ENCODE measurements at places on chromosomes 4 and X.
A peak's percentile ranks its signal among the peaks of the same experiment; 100 is the strongest.

GRCh38 chr4:22477136-22477812 lies 38.6 kb downstream of the ADGRA3 start:
- DNase-seq, result no peak

DNA sequence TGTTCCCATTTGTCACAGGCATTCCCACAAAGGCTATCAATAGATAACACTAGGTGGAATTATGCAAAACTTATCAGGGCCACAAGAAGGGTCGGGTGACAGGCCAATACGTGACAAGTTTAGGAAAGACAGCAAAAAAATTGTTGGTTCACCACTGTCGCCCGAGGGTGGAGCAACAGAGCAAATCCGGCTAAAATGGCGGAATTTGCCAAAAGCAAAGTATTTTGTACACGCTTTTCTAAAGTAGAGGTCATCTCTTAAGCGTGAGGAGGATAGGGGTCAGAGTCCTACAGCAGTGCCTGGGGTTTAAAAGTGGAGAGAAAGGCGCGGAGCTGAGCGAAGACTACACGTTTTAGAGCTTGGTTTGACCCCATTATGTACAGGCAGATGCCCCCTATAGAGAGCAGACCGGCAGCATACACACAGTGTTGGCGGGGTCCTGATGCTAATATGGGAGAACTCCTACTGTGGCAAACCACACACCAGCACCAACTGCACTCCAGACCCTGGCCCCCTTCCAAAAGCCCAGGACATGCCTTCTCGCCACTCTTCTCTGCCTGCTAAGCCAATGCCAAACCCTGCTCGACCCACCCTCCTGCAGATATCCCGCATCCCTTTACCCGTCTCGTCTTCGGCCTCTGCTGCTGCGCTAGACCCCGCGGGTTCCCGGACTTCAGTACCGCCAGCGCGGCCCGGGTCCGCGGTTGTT lies 733 bp downstream of the CCNA2 start:
- no peak for DNase-seq

DNA sequence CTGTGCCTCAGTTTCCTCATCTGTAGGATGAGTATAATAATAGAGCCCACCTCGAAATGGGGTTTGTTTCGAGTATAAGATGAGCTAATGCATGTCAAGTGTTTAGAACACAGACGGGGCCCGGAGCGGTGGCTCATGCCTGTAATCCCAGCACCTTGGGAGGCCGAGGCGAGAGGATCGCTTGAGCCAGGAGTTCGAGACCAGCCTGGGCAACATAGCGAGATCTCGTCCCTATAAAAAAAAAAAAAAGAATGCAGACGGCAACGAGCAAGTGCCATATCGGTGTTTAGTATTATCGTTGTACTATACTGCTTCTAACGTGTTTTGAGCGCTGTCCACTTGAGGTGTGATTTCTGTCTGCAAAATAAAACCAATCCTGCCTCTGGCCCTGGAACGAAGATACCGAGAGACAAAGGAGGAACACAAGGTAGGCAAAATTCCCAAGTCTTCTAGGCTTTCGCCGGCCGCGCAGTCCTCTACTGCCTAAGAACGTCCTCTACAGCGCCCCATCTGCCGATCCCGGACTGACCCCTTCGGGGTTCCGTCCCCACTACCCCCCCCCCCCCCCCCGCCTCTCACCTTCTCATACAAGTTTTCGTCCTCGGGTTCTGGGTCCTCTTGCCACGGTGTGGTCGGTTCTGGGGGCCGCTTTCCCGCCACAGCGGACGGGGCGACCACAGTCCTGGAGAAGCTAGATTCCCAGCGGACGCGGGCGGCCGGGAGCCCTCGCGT lies 442 bp downstream of the NDUFB11 start:
- no peak for DNase-seq

DNA sequence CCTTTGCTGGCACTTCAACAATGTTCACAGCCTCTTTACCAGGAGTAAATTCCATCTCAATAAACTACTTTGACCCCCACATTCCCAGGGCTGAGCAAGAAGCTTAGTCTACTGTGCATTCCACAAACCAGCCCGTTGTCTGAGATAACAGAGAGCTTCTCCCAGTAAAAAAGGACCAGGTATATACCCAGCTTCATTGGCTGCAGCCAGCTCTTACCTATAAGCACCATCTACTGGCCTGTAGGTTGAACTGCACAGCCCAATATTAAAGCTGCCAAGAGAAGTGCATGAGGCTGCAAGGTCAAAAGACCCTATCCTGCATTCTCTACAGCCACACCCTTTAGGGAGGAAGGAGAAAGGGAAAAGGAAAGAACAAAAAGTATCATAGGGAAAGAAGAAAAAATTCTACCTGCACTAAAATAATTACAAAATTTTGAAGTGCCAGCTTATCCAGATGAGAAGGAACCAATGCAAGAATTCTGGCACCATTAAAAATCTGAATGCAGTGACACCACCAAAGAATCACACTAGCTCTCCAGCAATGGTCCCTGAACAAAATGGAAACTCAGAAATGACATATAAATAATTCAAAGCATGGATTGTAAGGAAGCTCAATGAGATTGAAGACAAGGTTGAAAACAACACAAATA lies 45.7 kb upstream of the INTU start:
- DNase-seq, result no peak

GRCh38 chr4:140877781-140878180 lies 121.6 kb upstream of the TBC1D9 start:
- no peak for DNase-seq

- DNase-seq, result no peak
Observed at GRCh38 chrX:21374994-21375707, 933 bp downstream of the CNKSR2 start.

GRCh38 chr4:123398853-123399626 lies 2.4 kb downstream of the SPRY1 start:
- DNase-seq, result no peak

DNA sequence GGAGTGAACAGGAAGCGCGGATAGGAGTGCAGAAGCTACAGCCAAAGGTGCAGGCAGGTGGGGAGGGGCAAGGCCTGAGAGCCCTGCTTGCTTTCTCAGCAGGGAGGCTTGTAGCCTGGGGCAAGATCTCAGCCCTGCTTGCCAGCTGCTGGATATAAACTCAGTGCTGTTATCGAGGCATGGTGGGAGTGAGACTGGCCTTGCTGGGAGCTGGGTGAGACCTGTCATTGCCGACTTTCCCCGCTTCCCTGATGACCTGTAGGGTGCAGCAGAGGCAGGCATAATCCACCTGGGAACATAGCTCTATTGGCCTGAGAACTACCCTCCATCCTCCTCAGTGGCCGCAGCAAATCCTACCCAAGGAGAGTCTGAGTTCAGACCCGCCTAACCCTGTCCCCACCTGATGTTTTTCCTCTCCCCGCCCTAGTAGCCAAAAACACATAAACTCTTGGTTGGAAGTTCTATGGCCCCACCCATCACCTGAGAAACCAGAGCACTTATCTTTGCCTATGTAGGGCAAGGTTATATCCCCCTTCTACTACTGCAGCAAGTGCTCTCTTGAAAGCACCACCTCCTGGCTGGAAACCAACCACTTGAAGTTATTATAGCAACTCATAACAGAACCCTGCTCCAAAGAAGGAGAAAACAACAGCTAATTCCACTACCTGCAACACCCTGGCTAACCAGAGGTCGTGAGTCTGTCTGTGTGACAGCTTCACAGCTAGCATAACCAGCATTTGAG lies 80.7 kb downstream of the FHIP1A start:
- DNase-seq, result no peak

GRCh38 chrX:118571836-118572235 lies 76.2 kb downstream of the DOCK11 start:
- DNase-seq, result no peak

- DNase-seq, result no peak
Observed at GRCh38 chr4:141711211-141711610, 74.8 kb downstream of the IL15 start.

GRCh38 chr4:11428899-11429698 lies 405 bp upstream of the HS3ST1 start:
- DNase-seq, result peak; percentile 32

- DNase-seq, result no peak
Observed at GRCh38 chr4:184267206-184267608, 49.5 kb upstream of the ENPP6 start.

DNA sequence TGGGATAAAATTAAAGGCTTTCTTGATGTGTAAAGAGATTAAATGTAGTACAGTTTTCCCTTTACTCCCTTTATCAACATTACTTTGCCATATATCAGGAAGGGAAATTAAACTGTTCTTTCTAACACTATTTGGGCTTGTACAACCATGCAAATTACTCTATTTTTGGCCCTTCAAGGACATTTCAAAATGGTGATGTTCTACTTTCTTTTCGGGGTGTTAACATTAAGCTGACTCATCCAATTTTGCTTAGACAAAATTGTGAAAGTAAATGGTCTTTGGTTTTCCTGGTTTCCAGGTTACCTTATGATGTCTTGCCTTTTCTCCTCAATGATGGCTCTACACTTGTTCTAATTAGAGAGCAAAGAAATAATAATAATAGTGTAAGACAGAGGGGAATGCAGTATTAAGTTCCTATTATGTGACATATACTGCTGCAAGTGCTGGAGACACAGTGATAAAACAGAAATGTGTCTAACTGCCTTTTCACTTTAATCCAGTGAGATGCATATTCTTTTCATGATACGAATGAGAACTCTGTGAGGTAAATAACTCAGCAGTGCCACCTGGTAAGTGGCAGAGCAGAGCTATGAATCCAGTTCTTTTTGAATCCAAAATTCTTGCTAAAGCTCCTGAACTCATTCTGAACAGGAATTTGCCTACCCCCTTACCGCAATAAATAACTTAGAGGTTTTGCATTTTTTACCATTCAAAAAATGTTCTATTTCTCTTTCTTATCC lies 35.7 kb upstream of the PDE5A start:
- DNase-seq, result no peak

DNA sequence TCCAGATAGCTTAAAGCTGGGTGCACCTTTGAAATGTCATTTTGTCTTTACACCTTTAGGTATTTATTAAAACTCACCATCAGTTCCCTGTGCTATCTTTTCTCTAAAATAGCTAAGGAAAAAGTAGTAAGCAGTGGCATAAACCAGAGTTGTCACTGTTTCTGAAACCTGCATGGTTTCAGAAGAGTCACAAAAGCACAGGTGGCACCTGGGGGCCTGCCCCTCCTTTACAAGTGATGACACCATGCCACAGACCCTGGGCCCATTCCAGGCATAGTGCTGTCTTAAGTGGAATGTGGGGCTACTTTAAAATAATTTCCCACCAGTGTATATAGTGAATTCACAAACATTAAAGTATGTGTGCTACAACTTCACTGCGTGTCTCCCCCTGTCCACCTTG lies 47.8 kb downstream of the DCUN1D4 start:
- DNase-seq, result no peak

DNA sequence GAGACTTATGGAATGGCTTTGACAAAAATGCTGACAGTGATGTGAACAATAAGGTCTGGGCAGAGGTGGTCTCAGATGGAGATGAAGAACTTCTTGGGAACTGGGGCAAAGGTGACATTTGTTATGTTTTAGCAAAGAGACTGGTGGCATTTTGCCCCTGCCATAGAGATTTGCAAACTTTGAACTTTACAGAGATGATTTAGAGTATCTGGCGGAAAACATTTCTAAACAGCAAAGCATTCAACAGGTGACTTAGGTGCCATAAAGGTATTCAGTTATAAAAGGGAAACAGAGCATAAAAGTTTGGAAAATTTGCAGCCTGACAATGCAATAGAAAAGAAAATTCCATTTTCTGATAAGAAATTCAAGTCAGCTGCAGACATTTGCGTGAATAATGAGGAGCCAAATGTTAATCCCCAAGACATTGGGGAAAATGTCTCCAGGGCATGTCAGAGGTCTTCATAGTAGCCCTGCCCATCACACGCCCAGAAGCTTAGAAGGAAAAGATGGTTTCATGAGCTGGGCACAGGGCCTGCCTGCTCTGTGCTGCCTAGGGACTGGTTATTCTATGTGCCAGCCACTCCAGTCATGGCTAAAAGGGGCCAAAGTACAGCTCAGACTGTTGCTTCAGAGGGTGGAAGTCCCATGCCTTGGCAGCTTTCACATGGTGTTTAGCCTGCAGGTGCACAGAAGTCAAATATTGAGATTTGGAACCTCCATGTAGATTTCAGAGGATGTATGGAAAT lies 782.2 kb downstream of the TRAM1L1 start:
- no peak for DNase-seq

Measured in D721Med (cell line).